Fibroblast of skin of left quadriceps (primary cell): ENCODE measurements at places on chromosomes 1 and 21.

DNA sequence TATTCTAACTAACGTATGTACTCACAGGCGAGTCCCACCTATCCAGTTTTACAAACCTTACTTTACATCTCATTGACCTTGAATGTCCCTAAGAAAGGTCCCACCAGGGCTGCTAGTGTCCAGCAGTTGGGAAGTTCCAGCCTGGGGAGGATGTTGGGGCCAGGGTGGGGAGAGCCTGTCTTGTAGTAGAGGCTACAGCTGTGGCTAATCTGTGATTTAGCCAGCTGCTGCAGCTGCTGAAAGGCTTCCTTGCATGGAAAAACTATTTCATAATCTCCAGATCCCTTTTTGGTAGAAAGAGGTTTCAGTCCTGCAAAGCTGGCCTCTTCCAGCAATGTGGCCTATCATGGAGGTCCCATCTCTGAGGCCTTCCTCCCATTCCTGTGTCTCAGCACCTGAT is 23.1 kb downstream of the TNN start:
- DNase-seq: no peak

DNA sequence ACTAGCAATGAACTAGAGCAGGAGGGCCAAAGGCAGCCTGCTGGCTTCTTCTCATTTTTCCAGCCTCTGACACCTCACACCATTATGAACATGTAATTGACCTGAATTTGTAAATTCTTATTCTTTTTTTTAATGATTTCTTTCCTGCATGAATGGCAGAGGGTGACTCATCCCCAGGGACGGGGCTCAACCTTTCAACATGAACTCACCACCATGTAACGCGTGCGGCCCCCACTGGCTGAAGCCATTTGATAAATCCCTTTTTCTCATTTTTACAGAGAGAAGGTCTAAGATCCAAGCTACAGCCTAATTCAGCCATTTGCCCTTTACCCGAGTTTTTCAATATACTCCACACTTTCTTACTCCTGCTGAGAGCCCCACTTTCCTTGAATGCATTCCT is 9.3 kb upstream of the ETS2 start:
- DNase-seq: no peak

GRCh38 chr1:93129507-93130099 is 50.5 kb downstream of the MTF2 start:
- no peak for DNase-seq

GRCh38 chr1:39145331-39145965 is 59.0 kb upstream of the MACF1 start:
- no peak for DNase-seq

GRCh38 chr1:185154912-185155513 is 1.7 kb downstream of the TRMT1L start:
- no peak for DNase-seq

DNA sequence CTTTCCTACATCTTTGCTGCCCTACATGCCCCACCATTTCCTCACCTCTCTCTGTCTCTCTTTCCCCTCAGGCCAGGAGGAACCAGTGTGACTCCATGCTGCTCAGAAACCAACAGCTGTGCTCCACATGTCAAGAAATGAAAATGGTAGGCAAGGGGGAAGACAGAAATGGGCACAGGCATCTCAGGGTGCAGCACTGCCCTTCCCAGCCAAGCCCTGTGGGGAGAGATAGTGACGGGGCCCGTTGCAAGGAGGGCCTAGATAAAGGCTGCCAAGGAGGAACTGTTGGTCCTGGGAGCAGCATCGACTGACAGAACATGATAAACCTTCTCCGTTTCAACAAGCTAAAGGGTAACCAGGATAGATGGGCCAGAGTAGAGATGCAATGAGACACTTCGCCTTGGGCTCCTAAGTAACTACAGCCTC is 12.5 kb upstream of the PIGC start:
- no peak for DNase-seq
